HAP-1 (cell line): ENCODE measurements at places on chromosomes 1 and 21.

DNA sequence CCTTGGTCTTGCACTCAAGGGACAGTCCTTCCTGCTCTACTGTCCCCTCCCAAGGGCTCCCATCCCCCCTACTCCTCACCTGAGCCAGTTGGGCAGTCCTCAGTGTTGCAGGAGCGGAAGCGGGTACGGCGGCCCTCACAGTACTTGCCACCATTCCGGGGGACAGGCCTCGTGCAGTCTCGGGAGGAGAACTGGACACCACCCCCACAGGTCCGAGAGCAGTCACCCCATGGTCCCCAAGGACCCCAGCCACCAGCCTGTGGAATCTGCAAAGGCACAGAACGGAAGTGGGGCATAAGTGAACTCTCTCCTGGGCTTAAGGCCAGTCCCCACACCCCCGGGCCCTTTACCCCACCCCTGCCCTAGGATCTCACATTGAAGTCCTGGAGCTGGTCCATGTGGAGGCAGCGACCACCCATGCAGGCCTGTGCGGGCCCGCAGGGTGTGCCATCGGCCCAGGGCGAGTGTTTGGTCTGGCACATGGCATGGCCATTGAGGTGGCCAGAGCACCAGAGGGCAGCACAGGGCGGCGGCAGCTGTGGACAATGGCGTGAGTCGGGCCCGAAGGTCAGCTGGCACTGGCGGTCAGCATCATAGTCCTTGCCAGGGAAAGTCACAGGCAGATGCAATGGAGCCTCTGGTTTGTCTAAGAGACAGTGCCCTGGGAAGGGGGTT lies 5.2 kb downstream of the ADAMTS4 start:
- no peak for DNase-seq

- DNase-seq, result no peak
Measured at GRCh38 chr1:197955486-197956394, 38.6 kb downstream of the LHX9 start.

GRCh38 chr1:157652859-157653493 lies 47.6 kb downstream of the FCRL3 start:
- no peak for DNase-seq

- DNase-seq, result no peak
Measured at GRCh38 chr1:64623750-64624191, 121.1 kb upstream of the RAVER2 start.

GRCh38 chr1:98398092-98398491 lies 263.4 kb upstream of the SNX7 start:
- no peak for DNase-seq

- no peak for DNase-seq
Measured at GRCh38 chr21:35208810-35209517, 159.9 kb upstream of the RUNX1 start.

- no peak for DNase-seq
Measured at GRCh38 chr1:48523558-48523957, 51.6 kb upstream of the SPATA6 start.
